ENCODE measurements at places on chromosomes 12 and 14. TPM values are rescaled to one million over a fixed set of nuclear protein-coding genes. Genes with fewer than 3 reads are reported as not detected.
A peak's percentile ranks its signal among the peaks of the same experiment; 100 is the strongest.

DNA sequence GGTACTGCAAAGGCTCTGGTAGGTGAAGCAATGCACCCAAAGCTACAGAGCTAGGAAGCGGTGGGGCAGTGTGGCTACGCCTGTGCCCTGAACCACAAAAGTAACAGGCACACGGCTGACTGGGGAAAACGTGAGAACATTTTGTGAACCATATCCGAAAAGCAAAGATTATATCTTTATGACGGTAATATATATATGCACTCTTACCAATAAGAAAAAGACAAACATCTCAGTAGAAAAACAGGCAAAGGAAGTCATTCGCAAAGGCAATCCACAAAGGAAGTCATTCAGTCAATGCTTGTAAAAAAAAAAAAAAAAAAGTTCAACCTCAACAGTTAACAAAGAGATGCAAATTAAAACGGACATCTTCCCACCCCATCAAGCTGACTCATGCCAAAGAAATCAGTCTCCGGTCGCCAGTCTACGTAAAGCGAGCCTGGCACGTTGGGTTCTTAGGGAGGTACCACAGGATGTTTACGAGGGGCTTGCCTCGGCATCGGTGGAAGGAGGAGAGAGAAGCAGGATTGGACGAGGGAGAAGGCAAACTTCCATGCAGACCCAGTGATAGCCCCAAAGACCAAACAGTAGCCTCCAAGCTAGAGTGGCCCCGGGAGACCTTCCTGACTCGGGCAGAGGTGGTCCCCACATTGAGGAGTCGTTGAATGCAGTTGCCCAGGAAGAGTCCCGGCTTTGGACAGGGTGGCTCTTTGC is 39.4 kb upstream of the PPP2R5C start:
- peak; percentile 84 for DNase-seq

DNA sequence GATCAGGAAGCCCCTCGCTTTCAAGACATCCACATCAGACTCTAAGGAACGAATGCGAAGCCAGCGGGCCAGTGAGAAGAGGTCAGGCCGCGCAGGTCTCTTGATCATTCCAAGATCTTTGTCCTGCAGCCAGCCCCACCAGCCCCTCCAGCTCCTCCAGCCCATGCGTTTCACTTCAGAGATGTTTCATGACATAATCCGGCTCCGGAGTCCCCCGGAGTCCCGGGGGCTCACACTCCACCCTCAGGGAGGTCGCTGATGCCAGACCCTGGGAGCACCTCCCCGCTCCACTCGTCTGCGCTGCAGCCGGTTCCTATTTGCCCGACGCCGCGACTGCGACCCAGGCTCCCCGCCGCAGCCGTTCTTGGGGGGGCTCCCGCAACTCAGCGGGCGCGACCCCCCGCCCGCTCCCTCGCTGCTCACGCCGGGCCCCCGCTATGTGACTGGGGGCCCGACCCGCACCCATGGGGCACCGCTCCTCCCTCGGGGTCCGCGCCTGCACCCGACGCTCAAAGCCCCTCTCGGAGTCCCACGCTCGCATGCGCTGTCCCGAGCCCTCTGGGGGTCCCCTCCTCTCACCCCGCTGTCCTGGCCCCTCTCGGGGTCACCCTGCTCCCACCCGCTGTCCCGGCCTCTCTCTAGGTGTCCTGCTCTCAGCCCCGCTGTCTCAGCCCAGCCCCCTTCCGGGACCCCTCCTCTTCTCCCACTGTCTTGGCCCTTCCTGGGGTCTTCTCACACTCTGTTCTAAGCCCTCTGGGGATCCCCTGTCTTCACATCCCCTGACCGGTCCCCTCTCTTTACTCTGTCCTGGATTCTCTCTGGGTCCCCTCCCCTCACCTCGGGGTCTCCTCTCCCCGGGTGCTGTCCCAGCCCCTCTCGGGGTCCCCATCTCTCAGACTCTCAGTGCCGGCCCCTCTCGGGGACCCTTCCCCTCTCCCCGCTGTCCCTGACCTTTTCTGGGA is 1.1 kb downstream of the TAOK3 start:
- DNase-seq: no peak

GRCh38 chr14:75928690-75929181 is 53.1 kb downstream of the TGFB3 start:
- DNase-seq: no peak

DNA sequence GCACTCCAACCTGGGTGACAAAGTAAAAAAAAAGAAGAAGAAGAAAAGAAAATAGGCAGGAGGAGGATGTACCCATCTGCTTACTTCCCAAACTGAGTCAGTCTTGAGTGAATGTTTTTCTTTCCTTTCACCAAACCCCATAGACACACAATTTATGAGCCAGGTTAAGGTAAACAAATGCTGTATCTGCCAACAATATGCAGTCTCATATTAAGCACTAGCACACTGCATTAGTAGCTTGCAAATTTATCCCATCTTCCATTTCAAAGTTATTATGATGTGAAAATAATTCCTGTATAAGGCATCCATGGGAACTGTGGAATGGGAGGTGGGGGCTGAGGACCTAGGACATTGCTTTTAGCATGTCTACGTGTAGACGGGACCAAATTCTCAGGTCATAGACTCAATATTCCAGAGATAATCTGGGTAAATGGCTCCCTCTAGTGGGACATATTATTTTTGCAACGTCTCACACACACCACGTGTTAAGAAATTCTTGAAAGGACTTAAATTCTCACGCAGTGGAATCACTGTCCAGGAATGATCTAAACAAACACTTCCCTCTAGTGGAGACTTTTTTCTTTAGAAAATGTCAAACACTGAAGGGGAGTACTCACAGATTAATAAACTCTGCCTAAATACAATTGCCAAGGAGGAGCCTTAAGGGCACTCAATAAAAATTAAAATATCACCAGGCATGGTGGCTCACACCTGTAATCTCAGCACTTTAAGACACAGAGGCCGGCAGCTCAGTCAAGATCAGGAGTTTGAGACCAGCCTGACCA is 17.1 kb upstream of the OR10P1 start:
- no peak for DNase-seq

DNA sequence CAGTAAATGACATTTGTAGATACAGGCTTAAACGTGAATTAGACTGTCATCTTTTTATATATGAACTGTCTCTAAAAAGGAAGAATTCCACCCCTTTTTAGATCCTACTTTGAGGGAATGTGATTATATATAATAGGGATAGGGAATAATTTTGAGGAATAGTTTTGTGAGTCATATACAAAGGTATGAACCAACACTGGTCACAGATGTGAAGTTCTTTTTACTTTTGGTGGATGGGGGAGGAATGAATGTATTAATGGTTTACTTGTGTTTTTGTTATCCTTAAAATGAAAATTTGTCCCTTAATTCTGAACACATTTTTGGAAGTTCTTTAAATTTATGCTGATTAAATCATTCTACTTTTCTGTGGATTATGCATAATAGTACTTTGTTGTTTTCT is 30.4 kb downstream of the FRS2 start:
- DNase-seq: no peak

C14orf93 gene
- 4.9 TPM for total RNA-seq

ORAI1 gene
- 19.8 TPM for total RNA-seq

DNA sequence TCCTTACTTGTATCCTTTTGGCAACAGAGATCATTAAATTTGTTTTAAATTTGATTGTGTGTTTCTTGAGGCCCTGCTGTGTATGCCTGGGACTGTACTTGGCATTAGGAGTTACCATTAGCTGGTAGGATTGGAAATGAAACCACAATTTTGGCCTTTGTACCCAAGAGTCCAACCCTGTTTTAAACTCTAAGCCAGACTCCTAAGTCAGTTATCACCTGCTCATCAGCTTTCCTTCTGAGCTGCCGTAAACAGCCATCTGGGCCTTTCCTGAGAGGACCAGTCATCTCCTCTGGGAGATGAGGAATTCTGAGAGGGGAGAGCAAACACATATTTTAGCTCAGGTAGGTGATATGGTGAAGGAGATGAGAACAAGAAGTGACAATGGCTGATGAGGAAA is 74.3 kb upstream of the SRSF5 start:
- no peak for DNase-seq

ADAM20 gene
- total RNA-seq: 1.1 TPM

FGF23 gene
- total RNA-seq: not detected

DNA sequence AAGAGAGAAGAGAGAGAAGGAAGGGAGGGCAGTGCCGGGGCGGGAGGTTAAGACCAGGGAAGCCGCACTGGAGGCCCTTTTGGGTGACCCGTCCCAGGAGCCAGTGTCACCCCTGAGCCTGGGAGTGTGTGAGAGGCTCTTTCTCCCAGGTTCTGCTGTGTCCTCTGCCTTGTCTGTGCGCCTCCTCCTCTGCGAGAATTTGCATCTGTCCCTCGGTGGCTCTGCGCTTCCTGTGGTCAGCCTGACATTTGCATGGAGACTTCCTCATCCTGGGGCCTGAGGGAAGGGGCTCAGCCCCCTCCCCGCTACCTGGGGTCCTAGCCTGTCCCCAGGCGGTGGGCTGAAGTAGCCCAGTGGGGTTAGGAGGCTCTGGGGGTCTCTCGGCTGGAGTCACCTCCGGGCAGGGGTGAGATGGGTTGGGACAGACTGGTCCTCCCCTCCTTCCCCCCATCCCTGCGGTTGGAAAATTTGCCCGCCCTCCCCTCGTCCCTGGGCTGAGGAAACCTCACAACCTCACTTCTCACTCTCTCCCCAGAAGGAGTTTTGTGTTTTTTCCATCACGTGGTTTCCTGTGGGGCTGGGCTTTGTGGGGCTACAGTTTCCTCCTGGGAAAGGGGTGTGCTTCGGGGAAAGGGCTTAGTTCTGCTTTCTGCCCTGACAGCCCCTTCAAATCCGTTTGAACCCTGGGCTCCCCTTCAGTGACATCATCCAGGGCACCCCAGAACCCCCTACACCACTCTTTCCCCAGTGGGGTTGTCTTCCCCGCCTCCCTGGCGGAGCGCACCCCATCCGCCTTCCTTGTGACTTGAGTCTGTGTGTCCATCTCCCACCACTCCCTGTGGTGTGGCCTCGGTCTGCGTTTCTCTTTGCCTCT is 2.5 kb downstream of the PTPN6 start:
- DNase-seq: no peak

- DNase-seq: no peak
Measured at GRCh38 chr14:34398024-34398423, 64.0 kb downstream of the SPTSSA start.

- DNase-seq: no peak
Measured at GRCh38 chr12:7092229-7092985, at the start of gene C1R. TSS of gene C1R (minus strand) at chr12:7092445. CDS start at chr12:7092388, 57 bp downstream.

RNASE1 gene
- total RNA-seq: 641 TPM

- no peak for DNase-seq
Measured at GRCh38 chr14:89650077-89650978, 233.3 kb upstream of the FOXN3 start.

TBX3 gene
- total RNA-seq: 16.5 TPM

DNA sequence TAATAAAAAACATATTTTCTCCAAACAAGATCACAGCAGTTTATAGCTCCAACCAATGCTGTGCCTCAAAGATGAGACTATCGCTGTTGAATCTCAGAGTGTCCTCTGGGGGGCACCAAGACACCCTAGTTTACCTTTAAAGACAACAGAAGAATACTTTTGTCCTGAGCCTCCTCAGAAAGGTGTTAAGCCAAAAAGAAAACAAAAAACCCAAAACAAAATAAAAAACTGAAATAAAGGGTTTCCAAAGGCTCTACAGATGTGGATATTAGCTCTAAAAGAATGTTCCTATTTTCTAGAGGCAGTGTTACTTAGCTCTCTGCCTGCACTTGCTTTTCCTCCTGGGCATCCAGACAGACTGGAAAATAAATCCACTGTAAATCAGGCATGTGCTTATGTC is 86.9 kb upstream of the TTC7B start:
- DNase-seq: no peak

TAMALIN gene
- 117 TPM for total RNA-seq

- no peak for DNase-seq
Measured at GRCh38 chr14:85596562-85596961, 66.6 kb downstream of the FLRT2 start.

DNA sequence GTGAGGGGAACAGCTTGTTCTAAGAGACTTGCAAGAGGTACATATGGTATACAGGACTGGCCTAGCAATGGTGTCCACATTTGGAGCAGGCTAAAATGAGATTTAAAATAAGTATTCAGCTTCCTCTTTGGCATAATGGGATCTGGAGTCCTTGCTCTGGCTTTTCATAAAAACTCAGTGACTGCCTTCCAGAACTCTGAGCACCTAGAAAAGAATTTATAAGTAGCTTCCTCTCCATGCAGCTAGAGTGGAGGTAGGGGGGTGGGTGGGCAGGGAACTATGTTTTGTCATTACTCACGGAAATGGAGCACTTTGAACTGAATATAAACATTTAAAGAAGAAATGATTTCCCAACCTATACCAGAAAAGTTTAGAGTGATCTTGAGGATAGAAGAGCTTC is 3.3 kb upstream of the C12orf71 start:
- no peak for DNase-seq

- DNase-seq: no peak
Measured at GRCh38 chr12:111590552-111590951, 8.6 kb downstream of the ATXN2 start.

GRCh38 chr12:131352296-131352900 is 358.5 kb upstream of the SFSWAP start:
- DNase-seq: no peak

- DNase-seq: no peak
Measured at GRCh38 chr12:4031703-4032291, 158.6 kb upstream of the PARP11 start.

All from mesenteric fat pad (tissue), 1 donor.